ENCODE measurements at places on chromosomes 3 and 15. TPM values are rescaled to one million over a fixed set of nuclear protein-coding genes. Genes with fewer than 3 reads are reported as not detected.

GRCh38 chr3:94285872-94286271 is 223.0 kb downstream of the NSUN3 start:
- DNase-seq = no peak

The CCDC33 gene
- total RNA-seq = 2.5 TPM

GRCh38 chr15:66102563-66103292 is 150.8 kb downstream of the MEGF11 start:
- no peak for DNase-seq

The PAQR5 gene
- total RNA-seq = 10.1 TPM

The CCR3 gene
- not detected for total RNA-seq

- DNase-seq = no peak
These were observed 55.0 kb upstream of the DCP1A start for GRCh38 chr3:53402326-53402725.

The SGO1 gene
- 10.3 TPM for total RNA-seq

DNA sequence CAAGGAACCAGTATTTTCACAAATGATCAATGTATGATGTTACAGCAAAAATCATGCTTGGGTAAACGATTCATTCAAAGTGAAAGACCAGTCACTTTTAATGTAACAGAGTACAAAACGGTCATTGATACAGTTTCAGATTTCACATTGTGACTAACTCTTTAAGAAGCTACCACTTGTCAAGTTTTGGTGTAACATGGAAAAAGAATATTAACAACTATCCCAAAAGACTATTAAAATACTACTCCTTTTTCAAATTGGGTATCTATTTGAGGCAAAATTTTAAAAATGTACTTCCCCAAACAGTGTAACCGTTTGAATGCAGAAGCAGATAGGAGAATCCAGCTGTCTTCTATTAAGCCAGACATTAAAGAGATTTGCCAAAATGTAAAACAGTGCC is 31.7 kb downstream of the AKAP13 start:
- no peak for DNase-seq

The TGM4 gene
- total RNA-seq = not detected

The PIERCE2 gene
- total RNA-seq = 1.4 TPM

- no peak for DNase-seq
These were observed 324.6 kb upstream of the PROK2 start for GRCh38 chr3:72109327-72110259.

The C3orf20 gene
- not detected for total RNA-seq

The SMCO1 gene
- not detected for total RNA-seq

The SH2D7 gene
- not detected for total RNA-seq

- DNase-seq = no peak
These were observed 5.2 kb upstream of the VEPH1 start for GRCh38 chr3:157508461-157508860.

The TMEM40 gene
- 3.0 TPM for total RNA-seq

- DNase-seq = no peak
These were observed 57.8 kb upstream of the SEC13 start for GRCh38 chr3:10378742-10379141.

DNA sequence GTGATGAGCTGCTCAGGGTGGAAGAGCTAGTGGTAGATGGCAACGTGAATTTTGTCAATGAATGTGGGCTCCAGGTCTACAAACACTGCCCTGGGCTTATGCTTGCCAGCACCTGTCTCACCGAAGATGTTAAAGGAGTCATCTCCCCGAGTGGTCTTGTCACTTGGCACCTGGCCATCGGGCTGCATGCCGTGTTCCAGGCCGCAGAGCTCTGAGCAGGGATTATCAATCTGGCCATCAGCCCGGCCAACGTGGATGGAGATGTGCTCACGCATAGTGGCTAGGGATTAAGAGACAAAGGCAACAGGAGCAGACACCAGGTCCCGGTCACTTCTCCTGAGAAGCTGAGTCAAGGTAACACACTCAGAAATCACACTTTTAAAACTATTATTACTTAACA is 54.8 kb upstream of the ACTC1 start:
- no peak for DNase-seq

DNA sequence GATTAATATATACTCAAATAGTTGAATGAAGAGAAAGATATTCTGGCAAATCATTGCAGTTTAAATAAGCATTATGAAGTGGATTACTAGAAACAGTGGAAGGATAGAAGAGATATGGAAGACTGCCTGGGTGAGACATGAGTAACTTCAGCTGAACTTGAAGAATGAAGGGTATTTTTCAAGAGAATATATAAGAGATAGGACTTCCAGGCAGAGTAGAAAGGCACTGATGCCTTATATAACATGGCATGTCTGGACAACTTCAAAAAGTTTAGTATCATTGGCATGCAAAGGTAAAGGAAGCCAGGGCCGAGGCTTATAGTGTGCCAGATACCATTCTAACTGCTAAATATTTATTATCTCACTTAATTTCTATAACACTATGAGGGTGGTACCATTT is 126.5 kb upstream of the SLC7A14 start:
- DNase-seq = no peak

GRCh38 chr3:171225165-171225564 is 198.6 kb upstream of the SLC2A2 start:
- no peak for DNase-seq

- DNase-seq = peak; percentile 50
These were observed 50.3 kb upstream of the ATP13A3 start for GRCh38 chr3:194536871-194537637.

The ZNF620 gene
- total RNA-seq = 9.0 TPM

DNA sequence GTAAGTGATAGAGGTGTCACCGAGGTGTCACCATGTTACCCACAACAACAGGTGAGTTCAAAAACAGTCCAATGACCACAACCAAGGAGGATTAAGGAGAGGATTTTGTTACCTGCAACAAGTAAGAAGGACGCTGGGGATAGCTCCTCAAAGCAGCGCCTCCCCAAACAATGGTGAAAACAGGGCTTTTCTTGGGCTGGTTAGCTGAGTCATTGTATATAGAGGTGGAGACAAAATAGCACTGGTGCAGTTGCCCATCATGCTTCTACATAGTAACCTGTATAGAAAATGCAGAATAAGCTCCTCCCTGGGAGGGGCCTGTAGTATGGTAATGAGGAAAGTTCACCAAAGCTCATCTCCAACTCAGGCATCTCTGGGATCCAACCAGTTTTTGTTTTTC is 116.9 kb upstream of the EIF1B start:
- DNase-seq = no peak
